ENCODE measurements at places on chromosomes 13 and 19. TPM values are rescaled to one million over a fixed set of nuclear protein-coding genes. Genes with fewer than 3 reads are reported as not detected.

- no peak overlapping the region for H3K4me3 ChIP-seq
- peaks cover 10% of the 10 kb centered on the region for H3K4me1 ChIP-seq
- no peaks in the 10 kb centered on the region for H3K36me3 ChIP-seq
- H3K27me3 ChIP-seq: no peaks in the 10 kb centered on the region
- H3K27ac ChIP-seq: no peak overlapping the region
Measured at GRCh38 chr13:33489563-33489962, 204.0 kb upstream of the STARD13 start.

The RFPL4A gene
- total RNA-seq: not detected

The CFAP97D2 gene
- not detected for total RNA-seq

GRCh38 chr19:1177322-1178114 is 3.5 kb upstream of the SBNO2 start:
- H3K4me3 ChIP-seq: peak overlapping the region; percentile 48
- peaks cover 89% of the 10 kb centered on the region for H3K4me1 ChIP-seq
- H3K27me3 ChIP-seq: no peaks in the 10 kb centered on the region
- DNase-seq: peak; percentile 61
- no peaks in the 10 kb centered on the region for H3K36me3 ChIP-seq
- H3K27ac ChIP-seq: peak overlapping the region; percentile 92

DNA sequence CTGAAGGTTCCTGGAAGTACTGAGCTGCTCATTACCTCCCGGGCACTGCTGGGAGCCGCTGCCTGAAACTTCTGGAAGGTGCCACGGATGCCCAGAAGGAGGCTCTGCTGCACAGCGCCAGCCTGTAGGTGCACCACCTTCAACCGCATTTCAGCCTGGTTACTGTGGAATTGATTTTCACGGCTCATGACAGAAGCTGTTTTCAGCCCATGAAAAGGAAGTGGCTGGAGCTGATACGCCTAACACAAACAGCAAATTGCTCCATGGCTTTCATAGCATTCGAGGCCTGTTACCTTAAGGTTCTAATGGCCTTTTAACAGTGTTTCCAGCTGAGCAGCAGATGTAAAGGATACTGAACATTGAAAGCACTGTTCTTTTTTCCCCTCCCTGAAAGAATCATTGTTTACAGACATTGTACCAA is 22.0 kb downstream of the GPC6 start:
- no peak overlapping the region for H3K27ac ChIP-seq
- DNase-seq: no peak
- H3K27me3 ChIP-seq: no peaks in the 10 kb centered on the region
- no peaks in the 10 kb centered on the region for H3K4me1 ChIP-seq
- no peak overlapping the region for H3K4me3 ChIP-seq
- H3K36me3 ChIP-seq: no peaks in the 10 kb centered on the region

DNA sequence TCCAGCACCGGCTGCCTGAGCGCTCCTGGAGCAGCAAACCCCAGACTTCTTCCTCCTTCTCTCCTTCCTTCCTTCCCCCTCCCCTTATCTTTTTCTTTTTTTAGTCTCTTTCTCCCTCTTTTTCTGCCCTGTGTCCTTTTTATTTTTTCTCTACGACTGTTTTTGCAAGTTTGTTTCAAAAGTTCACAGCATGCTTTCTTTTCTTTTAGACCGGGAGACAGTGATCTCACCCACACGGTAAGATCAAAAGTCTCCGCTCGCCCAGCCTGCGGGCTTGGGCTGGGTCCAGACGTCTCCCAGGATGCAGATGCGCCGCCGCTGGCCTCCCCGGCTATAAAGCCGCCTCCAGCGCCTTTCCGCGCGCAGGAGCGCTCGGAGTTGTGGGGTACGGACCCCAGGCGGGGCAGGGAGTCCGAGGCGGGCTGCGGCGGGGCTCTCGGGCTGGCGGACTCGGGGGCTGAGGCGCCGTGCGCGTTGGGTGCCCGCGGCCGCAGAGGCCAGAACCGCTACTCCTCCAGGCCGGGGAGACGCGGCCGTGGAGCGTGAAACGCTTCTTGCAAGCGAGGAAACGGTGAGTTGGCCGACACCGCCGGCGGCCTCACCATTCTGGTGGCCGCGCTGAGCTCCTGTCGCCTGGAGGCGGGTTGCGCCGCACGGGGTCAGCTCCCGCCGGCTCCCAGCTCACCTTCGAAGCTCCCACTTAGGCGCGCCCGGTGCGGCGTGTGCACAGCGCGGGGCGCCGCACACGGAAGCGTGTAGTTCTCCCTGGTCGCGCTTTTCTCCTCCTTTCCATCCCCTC is 2.0 kb upstream of the TSHZ3 start:
- no peaks in the 10 kb centered on the region for H3K36me3 ChIP-seq
- H3K27ac ChIP-seq: no peak overlapping the region
- H3K4me1 ChIP-seq: no peaks in the 10 kb centered on the region
- no peak for DNase-seq

- no peak overlapping the region for H3K27ac ChIP-seq
- DNase-seq: no peak
- H3K4me3 ChIP-seq: no peak overlapping the region
- no peaks in the 10 kb centered on the region for H3K36me3 ChIP-seq
- peaks cover 49% of the 10 kb centered on the region for H3K27me3 ChIP-seq
Measured at GRCh38 chr13:100751826-100752225, 77.2 kb upstream of the TMTC4 start.

DNA sequence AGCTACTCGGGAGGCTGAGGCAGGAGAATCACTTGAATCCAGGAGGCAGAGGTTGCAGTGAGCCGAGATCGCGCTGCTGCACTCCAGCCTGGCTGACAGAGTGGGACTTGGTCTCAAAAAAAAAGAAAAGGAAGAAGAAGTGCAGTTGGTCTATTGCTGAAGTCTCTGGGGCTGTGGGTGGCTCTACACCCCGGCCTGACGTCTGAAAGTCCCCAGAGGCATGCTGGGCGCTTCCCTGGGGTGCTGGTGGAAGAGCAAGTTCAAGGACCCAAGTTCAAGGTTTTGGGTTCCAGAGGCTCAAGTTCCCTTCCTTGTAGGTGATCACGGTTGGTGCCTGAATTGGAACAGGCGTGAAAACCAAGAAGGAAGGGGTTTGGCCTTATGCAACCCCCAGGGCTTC is 3.8 kb downstream of the HCN2 start:
- H3K36me3 ChIP-seq: no peaks in the 10 kb centered on the region
- H3K27me3 ChIP-seq: no peaks in the 10 kb centered on the region
- DNase-seq: no peak
- H3K27ac ChIP-seq: no peak overlapping the region
- peaks cover 8% of the 10 kb centered on the region for H3K4me1 ChIP-seq

GRCh38 chr19:48920949-48921348 is 12.6 kb upstream of the DHDH start:
- peaks cover 17% of the 10 kb centered on the region for H3K4me1 ChIP-seq
- no peak for DNase-seq
- 0 out of 2 replicates have a peak, but pooled peaks cover 3% of the 10 kb centered on the region for H3K36me3 ChIP-seq
- no peak overlapping the region for H3K27ac ChIP-seq
- H3K27me3 ChIP-seq: no peaks in the 10 kb centered on the region
- no peak overlapping the region for H3K4me3 ChIP-seq

The MED29 gene
- 32.0 TPM for total RNA-seq

DNA sequence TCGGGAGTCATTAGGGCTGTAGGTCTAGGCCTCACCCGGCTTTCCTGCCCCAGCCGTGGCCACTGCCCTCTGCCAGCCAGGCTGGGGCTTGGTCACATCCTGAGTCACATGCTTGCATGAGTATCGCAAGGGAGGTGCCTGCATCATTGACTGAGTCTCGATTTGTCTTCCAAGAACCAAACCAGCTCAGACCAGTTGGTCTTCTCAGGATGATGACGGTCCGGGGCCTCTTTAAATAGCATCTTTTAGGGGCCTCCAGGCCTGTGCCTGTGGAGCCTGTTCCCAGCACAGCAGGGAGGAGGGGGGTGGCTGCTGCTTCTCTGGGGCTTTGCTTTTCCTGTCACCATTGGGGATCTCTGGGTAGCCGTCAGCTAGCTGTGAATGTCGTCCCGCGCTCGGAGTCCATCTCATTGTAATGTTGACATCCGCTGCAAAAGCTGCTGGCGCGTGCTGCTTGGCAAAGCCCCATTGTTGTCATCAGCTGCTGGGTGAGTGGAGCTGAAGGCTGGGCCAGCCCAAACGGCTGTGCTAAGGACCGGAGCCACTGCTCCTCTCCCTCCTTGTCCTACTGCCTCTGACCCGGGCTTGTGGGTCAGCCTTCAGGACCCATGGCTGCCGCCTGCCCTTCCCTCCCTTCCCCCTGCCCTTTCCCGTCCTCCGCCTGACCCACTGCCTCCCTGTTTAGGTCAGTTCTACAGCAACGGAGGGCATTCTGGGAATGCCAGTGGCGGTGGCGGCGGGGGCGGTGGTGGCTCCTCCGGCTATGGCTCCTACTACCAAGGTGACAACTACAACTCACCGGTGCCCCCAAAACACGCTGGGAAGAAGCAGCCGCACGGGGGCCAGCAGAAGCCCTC is 14.3 kb upstream of the QTRT1 start:
- H3K27ac ChIP-seq: no peak overlapping the region
- H3K4me1 ChIP-seq: no peaks in the 10 kb centered on the region

DNA sequence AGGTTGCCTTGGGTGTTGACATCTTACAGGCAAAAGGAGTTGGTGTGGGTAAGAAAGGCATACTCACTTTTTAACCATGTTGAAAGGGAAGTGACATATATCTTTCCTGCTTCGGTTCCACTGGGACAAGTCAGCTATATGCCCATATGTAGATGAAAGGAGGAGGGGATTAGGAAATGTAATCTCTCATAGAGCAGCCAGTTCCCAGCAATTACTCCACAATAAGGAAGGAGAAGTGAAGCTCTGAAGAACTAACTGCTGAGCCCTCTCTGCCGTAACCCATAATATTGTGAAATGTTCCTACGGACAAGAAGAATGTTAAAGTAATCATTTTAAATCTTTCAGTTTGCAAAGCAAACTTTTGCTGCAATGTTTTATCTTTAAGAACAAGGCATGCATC is 82.2 kb downstream of the EDNRB start:
- no peaks in the 10 kb centered on the region for H3K4me1 ChIP-seq
- no peak overlapping the region for H3K27ac ChIP-seq
- H3K36me3 ChIP-seq: no peaks in the 10 kb centered on the region
- DNase-seq: no peak

The AMH gene
- 42.8 TPM for total RNA-seq

The ADGRE3 gene
- not detected for total RNA-seq

GRCh38 chr19:6233827-6234511 is 45.8 kb downstream of the MLLT1 start:
- H3K4me3 ChIP-seq: no peak overlapping the region
- no peak overlapping the region for H3K27ac ChIP-seq
- H3K36me3 ChIP-seq: no peaks in the 10 kb centered on the region
- no peaks in the 10 kb centered on the region for H3K4me1 ChIP-seq
- DNase-seq: no peak

DNA sequence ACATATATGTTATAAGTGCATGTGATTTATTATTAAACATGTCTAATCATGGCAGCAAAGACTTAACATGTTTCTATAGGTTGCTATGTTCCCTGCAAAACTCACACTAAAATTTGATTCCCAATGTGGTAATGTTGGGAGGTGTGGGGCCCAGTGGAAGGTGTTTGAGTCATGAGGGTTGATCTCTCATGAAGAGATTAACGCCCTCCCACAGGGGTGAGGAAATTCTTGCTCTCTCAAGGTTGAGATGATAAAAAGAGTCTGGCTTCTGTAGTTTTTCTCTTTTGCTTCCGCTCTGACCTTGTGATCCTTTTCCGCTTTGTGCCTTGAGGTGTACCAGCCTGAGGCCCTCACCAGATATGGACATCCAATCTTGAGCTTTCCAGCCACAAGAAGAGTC is 737.5 kb upstream of the SLITRK5 start:
- no peaks in the 10 kb centered on the region for H3K4me1 ChIP-seq
- H3K4me3 ChIP-seq: no peak overlapping the region
- H3K27ac ChIP-seq: no peak overlapping the region

DNA sequence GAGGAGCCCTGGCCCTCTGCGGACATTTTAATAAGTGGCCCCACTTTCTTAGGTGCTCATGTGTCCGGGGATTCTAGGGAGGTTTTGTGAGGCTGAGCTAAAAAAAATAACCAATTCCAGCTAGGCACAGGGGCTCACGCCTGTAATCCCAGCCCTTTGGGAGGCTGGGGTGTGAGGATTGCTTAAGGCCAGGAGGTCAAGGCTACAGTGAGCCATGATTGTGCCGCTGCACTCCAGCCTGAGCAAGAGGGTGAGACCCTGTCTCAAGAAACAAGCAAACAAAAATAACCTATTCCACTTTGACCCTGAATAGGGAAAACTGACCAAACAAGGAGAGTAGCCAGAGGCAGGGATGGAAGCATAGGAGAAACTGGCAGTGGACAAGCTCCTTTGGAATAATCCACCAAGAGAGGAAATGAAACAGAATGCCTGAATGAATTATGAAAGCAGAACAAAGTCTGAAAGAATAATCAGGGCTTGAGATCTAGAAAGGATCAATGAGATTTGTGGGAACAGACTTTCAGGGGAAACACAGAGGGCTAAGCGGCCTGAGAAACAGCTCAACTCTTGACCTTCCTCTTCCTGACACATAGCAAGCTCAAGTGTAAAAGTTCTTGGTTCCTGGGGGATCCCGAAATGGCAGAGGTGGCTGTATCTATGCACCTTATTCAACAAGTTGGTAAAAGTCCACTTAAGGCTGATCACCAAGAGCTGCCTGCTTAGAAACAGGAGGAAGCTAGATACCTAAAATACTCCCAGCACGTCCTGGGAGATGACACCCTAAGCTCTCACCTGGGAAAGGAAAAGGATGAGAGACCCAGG is 30.1 kb upstream of the FFAR2 start:
- H3K4me3 ChIP-seq: no peak overlapping the region
- no peak overlapping the region for H3K27ac ChIP-seq
- peaks cover 5% of the 10 kb centered on the region for H3K4me1 ChIP-seq

DNA sequence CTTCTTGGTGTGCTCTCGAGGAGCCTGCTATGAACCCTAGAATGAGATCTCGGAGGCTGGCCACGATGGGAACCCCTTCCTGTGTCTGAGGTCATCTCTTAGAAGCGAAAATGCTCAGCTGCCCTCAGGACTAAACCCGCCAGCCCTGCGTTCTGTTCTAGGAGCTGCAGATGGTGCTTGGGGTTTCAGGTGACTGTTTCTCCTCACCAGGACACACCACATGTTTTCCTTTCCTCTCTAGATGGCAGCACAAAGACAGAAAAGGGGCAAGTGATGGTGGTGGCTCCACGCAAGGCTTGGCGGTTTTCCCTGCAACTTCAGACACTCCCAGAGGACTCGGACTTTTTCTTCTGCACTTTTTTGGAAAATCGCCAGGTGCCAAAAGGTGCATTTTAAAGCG is 60.1 kb downstream of the RNASEH2B start:
- H3K27me3 ChIP-seq: no peaks in the 10 kb centered on the region
- DNase-seq: no peak
- no peaks in the 10 kb centered on the region for H3K4me1 ChIP-seq
- no peak overlapping the region for H3K27ac ChIP-seq
- H3K36me3 ChIP-seq: no peaks in the 10 kb centered on the region

The STOML3 gene
- not detected for total RNA-seq

DNA sequence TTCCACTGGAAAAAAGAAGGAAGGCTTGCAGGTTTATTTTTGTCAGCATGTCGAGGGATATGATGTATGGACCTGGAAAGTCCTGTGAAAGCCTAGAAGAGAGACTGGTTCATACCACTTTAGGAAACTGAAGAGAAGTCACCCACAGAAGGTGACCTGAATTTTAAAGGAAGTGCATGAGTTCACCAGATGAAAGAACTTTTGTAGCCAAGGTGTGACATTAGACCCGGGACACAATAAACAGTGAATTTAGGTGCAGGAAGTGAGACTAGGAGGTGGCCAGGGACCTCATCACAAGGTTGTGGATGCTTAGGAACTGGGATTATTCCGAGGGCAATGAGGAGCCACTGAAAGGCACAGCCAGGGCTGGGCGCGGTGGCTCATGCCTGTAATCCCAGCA is 79.1 kb downstream of the ZNF429 start:
- no peaks in the 10 kb centered on the region for H3K36me3 ChIP-seq
- no peak overlapping the region for H3K4me3 ChIP-seq
- H3K27me3 ChIP-seq: no peaks in the 10 kb centered on the region
- no peak for DNase-seq

The COMP gene
- total RNA-seq: not detected

GRCh38 chr19:21109116-21109515 is 27.1 kb downstream of the ZNF714 start:
- no peak overlapping the region for H3K4me3 ChIP-seq
- H3K27ac ChIP-seq: no peak overlapping the region
- H3K36me3 ChIP-seq: no peaks in the 10 kb centered on the region
- no peak for DNase-seq

Data from HCT116 (cell line).